ENCODE measurements at places on chromosomes 3 and 15.

GRCh38 chr15:71115567-71116351 lies 488 bp downstream of the THSD4 start:
- DNase-seq, result no peak

GRCh38 chr3:196093317-196094111 lies 11.6 kb upstream of the TFRC start:
- DNase-seq, result no peak

DNA sequence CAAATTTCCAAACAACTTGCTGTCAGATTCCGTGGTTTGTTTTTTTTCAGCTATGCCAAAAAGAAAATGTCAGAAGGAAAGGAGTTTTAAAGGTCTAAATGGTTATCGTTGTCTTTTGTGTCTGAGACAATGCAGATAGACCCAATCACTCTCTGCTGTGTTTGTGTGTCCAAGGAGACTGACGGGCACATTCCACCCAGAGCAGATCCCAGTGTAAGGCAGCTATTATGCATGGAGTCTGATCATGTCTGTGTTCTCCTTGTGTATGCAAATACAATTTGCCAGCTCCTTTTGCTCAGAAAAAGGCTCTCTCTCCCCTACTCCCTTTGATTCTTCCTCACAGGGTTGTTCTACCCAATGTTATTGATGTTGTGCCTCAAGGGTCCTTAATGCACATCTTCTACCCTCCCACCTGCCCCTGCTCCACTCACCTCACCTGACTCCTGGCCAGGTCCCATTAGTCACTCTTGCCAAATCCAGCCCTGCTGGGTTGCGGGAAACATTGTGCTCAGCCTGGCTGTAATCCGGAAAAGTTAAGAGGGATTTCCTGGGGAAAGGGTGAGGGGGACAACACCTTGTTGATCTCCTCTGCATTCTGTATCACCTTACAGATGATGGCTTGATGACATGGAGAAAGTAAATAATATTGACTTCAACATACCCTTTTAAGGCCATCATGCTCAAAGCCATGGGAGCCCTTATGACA lies 61.0 kb downstream of the OTOL1 start:
- no peak for DNase-seq

DNA sequence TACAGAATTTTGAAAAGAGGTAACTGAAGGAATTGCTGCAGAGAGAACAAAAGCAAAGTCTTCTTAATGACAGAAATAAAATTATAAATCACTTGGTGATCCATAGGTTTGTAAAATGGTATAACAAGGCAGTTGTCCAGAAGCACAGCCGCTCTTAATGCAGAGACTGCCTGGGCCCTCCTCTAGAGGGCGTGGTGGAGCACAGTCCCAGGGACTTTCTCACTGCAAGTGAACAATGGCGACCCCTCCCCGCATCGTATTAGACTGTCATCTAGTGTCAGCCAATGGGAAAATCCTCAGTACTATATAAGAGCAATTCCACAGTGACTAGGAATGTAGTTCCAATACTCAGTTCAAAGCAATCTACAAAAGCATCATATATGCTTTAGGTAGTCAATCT lies 26.4 kb upstream of the ZBED2 start:
- DNase-seq, result no peak

DNA sequence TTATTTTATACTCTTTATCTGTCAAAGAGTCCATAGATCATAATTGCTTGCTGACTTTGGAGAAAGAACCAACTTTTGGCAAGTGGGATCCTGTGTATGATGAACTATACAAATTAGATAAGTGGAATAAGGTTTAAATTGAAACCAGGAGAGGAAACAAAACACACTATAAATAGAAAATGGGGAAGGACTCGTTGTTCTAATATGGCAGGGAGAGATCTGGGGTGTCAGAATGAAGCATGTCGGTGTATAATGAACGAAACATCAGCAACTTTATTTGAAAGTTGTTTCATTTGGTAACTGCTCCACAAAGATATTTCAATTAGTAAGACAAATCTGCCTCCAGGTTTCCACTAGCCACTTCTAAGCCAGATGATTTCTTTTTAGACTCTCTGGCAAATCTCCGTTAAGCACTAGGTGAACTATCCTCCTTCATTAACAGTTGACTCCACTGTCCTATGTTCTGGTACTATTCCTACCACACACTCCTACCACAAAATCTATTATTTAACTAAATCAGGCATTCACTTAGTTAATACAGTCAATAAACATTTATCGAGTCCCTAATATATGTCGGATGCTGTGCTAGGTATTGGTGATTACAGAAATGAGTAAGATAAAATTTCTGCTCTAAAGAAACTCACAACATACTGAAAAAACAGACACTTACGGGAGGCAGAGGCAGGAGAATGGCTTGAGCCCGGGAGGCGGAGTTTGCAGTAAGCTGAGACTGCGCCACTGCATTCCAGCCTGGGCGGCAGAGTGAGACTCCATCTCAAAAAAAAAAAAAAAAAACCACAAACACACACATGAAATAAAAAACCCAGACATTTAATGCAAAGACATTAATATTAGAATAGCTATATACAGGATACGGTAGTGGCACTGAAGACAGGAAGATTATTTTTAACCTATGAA lies 20.1 kb downstream of the SLC15A2 start:
- no peak for DNase-seq

DNA sequence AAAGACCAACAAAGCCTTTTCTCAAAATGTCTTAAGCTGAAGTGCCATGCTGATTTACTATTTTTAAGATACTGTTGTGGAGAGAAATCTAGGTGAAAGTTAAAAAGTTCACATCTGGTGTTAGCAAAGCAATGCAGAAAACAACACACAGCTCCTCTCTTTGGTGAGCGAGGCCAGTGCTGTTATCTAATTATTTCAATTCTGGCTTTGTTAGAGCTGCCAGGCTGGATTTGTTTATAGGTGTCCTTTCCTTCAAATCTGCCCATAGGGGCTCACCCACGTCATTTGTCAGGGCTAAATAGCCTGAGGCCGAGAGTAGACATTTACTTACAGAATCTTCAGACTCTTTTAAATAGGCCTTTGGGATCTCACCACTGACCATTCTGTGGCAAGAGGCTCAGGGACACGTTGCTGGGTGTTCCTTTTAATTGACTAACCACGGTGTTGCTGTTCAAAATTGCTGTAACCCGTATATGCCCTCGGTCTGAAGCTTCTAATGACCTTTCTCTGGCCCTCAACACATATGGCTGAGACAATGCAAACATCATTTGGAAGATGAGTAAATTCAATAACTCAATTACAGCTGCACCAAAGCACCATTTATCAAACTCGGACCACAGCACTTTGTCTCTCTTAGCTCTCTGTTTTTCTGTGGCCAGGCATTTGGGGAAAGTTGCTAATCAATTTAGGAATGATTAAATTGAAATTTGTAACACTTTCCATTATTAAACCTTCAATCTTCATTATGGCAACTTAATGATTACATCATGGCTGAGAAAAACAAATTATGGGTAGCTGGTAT lies 152.6 kb downstream of the PDZRN3 start:
- no peak for DNase-seq

DNA sequence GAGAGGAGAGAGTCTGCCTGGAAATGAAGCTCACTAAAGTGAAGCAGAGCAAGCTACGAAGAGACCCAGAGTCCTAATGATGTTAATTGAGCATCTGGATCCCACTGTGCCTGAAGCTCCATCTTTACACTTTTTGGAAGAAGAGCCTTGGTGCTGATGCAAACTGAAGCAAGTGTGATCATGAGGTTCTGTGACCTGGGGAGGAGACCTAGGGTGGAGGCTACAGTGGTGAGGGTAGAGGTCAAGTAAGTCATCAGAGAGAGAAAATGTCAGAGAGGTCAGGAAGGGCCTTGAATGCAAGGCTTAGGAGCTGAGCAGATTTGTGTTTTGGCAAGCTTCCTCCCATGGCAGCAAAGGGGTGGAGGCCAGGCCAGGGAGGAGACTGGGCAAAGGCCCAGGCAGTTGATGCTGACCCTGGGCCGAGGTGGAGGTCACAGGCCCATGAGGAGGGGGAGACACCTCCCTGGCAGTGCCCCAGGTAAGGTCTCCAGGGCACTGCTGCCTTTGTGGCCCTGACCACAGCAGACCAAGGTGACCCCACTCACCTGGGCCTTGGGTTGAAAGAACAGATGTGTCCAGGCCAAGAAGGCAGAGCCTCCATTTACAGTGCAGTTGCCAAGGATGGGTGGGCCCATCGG lies 1.6 kb downstream of the GRIP2 start:
- no peak for DNase-seq

- no peak for DNase-seq
Measured at GRCh38 chr3:14472471-14473351, 67.4 kb downstream of the GRIP2 start.

GRCh38 chr15:36845270-36845669 lies 255.1 kb downstream of the MEIS2 start:
- DNase-seq, result no peak

- DNase-seq, result no peak
Measured at GRCh38 chr3:46858456-46858855, 4.8 kb downstream of the MYL3 start.

DNA sequence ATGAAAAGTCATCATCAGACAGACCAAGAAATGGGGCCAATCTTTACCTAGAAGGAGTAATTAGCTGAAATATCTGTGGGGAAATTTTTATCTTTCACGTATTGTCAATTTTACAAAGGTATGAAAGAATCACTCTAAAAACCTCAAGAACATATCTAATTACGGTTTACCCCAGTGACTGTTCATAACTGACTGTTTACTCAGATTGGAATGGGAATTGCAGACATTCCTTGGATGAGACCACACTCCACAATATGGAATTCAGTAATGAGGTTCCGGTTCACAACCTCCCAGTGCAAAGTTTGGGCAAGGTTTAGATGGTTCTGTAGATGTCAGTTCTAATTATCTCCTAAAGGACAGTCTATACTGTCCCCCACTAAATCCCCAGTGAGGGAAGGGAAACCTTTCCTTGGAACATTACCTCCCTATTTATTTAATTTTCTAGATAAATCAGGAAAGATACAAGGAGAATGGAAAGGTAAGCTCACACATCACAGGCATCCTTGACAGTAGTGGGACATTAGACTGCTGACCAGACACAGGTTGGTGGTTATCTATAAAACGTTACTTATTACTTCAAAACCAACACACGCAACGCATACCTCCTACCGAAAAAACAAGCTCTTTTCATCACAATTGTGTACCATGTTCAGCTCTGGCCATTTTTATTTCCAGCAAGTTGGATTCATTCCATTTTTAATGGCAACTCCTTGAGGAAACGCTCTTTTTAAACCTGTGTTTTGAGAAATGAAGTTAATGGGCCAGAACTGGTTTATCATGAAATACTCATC lies 129.9 kb downstream of the RORA start:
- DNase-seq, result no peak

GRCh38 chr3:143040261-143040879 lies 39.0 kb downstream of the U2SURP start:
- no peak for DNase-seq

DNA sequence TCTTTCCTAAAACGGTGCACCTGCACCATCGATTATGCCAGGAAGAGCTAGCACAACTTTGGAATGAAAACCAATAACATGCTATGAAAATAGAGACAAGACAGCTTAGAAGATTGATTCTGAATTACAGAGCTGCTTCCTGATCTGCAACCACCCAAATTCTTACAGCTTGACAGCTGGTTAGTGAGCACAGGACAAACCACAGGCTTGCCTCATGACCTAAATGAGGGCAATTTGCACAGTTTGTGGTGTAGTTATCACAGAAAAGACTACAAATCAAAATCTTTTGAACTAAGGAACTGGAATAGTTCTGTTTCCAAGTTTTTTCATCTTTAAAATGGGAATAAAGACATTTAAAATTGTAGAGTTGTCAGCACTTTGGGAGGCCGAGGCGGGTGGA lies 533.5 kb downstream of the NAALADL2 start:
- DNase-seq, result no peak

DNA sequence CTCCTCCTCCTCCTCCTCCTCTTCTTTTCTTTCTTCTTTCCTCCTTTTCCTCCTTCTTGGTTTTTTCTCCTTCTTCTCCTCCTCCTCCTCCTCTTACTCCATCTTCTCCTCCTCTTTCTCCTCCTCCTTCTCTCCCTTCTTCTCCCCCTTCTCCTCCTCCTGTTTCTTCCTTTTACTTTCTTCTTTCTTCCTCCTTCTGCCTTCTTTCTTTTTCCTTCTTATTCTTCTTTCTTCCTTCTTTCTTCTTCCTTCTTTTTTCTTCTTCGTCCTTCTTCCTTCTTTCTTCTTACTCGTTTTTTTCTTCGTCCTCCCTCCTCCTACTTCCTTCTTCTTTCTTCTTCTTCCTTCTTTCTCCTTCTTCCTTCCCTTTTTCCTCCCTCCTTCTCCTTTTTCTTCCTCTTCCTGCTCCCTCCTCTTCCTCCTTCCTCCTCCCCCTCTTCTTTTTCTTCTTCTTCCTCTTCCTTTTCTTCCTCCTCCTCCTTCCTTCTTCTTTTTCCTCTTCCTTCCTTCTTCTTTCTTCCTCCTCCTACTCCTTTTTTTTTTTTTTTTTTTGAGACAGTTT lies 92.1 kb downstream of the SLMAP start:
- DNase-seq, result no peak

DNA sequence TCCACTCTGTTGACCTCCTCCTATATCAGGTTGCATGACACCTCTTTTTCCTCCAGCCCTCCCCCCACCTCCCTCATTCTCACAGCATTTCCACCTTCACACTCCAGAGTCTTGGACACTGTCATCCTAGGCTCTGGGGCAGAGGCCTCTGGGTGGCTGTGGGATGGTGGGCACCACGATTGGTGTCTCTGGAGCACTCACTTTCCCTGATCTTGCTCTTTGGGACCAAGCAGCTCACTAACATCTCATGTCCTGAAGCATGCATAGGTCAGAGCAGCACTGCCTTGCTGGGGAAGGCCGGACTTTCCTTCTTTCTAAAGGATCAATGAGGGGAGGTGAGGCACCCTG lies 14.9 kb downstream of the ZBTB47 start:
- no peak for DNase-seq

GRCh38 chr3:65558826-65559225 lies 479.9 kb downstream of the MAGI1 start:
- DNase-seq, result no peak

DNA sequence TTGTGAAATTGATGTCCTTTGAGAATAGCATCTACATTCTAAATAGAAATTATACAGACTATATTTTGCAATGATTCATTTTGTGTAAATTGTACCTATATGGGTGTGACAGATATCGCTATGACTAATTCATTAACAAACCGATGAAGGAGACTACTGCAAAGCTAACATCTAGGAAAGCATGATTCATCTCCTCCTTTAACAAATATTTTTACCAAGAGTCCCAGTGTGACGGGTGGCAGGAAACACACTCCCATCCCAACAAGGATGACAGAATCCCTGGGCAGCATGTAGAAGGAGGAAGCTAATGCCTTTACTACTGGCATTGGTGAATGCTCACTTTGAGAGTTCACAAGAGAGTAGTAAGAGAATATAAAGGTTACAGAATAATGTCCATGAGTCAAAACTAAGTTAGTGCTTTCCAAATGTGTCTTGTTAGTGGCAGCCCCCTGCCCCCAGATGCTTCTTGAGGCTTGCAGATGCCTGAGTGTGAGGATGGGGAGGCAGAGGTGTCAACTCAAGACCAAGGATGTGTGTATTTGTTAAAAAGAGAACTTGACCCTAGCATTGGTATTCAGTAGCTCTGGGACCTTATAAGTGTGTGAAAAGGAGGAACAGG lies 180.6 kb downstream of the FMN1 start:
- no peak for DNase-seq
